NCI-H2029 (cell line): ENCODE measurements at places on chromosomes 2 and 18.

- no peak for DNase-seq
Observed at GRCh38 chr18:13006531-13007247, 15.5 kb downstream of the CEP192 start.

- DNase-seq = no peak
Observed at GRCh38 chr2:232511336-232511890, 8.8 kb upstream of the PRSS56 start.

DNA sequence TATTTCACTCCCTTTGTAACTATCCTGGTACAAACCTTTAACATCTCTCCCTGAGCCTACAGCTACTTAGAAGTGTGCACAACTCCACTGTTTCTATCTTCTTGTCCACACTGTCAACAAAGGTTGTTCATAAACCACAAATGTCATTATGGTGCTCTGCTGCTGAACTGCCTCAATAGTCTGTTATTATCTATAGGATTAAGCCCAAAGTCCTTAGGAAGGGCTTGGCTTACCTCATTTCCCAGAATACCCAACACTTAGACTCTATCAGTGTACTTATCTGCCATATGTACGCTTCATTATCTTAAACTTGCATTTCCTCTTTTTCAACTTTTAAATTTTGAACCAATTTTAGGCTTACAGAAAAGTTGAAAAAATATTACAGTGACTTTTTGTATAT is 94.2 kb downstream of the HNMT start:
- DNase-seq = no peak

GRCh38 chr2:51003345-51004192 is 28.4 kb downstream of the NRXN1 start:
- no peak for DNase-seq

DNA sequence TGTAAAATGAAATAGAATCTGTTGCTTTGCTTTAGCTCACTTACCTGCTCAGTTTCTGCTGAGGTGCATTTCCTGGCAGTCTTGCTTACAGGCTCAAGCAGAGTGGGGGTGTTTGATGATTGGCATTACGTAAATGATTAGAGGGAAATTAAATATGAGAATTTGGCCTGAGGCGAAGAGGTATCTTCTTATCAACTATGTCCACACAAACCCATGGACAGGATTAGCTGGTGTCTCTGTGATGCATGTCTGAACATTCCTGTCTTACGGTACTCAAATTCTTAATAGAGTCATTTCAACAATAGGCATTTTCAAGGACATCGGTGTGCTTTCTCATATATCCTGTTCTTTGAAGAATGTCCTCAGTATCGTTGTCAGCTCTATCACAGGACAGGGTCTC is 102.1 kb downstream of the PRPF40A start:
- DNase-seq = no peak
